Anterior cingulate cortex (tissue), 58 donors: ENCODE measurements at places on chromosomes 5 and 9.

DNA sequence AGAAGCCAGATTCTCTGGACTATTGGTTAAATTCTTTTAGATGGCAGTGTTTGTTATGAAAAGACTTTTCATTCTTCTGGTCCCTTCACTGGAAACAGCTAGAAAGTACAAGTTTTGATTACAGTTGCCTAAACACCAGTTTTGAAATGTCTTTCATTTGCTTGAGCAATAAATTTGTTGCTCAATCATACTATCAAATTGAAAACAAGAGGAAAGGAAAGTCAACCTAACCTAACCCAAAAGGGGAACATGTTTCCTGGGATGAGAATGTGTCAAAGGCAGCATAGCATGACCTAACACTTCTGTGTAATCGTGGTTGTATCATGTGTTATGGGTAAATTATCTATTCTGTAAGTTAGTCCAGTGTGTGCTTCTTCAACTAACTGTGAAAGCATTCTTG is 213.2 kb downstream of the TMC1 start:
- DNase-seq: no peak

DNA sequence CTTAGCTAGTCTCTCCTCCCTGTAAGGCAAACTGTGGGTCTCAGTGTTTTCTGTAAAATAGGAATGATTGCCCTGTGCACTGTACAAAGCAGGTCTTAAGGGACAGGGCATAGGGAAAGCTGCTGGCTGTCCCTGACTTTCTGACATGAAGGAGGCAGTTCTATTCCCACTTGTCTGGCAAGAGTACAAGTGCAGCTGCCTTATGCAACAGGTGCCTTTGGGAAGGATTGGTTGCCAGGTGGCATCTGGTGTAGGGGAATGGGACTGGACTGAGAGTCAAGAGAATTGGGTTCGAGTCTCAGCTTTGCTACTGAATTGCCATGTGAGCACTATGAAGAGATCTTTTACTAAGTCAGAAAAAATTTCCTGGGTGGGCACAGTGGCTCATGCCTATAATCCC is 10.0 kb downstream of the BSPRY start:
- DNase-seq: no peak

DNA sequence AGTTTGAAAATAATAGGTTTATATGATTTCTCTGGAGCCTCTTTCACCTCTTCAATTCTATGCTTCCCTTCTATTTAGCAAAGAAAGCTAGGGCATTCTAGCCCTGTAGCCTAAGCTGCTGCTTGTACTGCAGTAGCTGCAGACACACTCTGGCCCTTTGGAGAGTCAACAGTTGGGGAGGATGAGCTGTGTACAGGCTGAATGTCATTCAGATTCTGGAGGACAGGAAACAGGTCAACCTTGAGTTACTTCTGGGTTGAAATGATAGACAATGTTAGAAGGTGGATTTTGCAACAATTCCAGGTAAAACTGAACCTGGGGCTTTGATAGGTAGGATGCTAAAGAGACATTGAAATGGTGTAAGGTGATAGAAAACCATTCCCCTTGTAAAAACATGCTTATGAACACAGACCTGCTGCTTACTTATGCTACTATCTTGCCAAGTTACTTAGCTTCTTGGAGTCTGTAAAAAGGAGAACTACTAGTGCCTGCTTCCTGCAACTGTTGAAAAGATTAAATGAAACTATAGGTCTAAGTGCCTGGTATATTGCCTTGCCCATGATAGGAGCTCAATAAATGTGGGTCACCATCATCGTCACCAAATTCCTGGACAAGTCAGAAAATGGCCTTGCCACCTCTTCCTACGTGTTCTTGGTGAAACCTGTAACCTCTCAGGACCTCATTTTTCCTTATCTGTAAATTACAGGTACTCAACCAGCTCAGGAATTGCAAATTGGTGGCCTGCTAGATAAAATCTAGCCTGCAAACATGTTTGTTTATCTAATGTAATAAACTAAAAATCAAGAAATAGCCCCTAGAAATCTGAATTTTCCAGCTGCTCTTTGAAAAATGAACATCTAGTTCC is 83.7 kb downstream of the GALNT10 start:
- no peak for DNase-seq

DNA sequence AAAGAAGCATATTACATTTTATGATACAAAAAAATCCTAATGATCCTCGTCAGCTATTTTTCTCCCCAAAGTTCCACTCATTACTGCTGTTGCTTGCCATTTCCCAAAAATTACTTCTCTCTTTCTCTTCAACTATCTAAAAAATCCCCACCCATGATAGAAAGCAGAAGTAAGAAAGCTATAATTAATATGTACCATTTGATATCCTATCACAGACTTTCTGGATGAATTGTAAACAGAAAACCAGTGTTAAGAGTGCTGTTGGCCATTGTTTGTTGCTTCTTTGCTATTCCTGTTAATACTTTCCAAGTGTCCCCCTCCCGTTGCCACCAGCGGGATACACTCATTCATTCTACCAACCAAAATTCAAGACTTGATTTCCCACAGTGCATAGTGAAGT is 136.3 kb upstream of the SMARCA2 start:
- no peak for DNase-seq

DNA sequence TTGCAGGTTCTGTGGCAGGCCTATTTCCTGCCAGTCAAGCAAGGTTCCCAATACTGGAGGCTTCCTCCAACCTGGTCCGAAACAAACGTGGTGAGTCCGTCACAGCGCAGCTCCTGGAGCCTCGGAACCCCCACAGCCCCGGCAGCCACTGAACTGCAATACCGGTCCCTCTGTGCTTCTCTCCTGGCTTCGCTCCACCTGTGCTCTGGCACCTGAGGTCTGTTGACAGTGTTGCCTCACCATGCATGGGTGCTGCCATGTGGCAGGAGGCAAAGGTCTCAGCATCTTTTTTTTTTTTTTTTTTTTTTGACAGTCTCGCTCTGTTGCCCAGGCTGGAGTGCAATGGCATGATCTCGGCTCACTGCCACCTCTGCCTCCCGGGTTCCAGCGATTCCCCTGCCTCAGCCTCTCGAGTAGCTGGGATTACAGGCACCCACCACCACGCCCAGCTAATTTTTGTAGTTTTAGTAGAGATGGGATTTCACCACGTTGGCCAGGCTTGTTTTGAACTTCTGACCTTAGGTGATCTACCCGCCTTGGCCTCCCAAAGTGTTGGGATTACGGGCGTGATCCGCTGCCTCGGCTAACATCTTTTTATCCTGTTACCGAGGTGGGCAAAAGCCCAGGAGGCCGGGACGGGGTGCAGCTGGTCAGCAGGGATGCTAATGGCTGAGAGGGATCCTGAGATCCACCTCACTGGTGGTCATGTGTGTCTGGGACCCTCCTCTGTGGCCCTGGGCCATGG is 57.1 kb upstream of the RNU6ATAC start:
- DNase-seq: no peak

- peak; percentile 37 for DNase-seq
These were observed 146.9 kb upstream of the DMRT1 start for GRCh38 chr9:694403-695154.

- no peak for DNase-seq
These were observed 65.2 kb upstream of the FYB1 start for GRCh38 chr5:39284552-39284951.

- DNase-seq: peak; percentile 34
These were observed 29.9 kb upstream of the NKD2 start for GRCh38 chr5:978693-979092.

GRCh38 chr9:136484153-136485048 is 1.6 kb upstream of the SEC16A start:
- peak; percentile 40 for DNase-seq
